ENCODE measurements at places on chromosomes 1 and 21.
A peak's percentile ranks its signal among the peaks of the same experiment; 100 is the strongest.

GRCh38 chr1:970242-970972, 4.1 kb downstream of the PLEKHN1 start:
- no peak for DNase-seq

DNA sequence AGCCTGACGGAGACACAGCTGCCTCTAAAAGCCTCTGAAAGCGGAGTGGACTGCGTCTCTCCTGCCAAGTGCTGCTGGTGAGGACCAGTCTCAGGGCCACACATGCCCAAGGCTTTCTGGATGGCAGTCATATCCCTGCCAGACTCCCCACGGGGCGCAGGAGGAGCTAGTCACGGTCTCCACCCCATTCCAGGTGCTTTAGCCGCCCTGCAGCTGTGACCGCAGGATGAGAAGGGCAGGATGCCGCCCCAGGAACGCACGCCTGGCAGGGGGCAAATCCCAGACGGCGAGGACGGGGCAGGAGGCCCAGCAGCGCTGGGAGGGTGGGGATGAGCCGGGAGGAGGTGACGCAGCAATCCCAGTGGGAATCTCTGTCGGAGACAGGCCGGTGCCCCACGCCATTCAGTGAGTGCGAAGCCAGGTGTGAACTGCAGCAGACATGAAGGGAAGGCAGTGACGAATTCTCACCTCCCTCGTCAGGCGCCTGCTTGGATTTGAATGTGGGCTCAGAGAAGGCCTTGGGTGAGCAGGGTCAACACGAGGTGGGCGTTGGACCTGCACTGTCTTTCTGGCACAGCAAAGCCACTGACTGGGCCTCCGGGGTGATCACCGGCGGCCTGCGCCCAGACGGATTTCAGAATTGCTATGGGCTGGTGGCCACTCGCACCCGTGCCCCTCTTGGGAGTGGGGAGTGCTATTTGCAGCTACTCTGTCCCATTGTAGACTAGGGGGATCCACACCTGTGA, 38.5 kb upstream of the SLC19A1 start:
- peak; percentile 8 for DNase-seq

- no peak for DNase-seq
Observed at GRCh38 chr1:69728206-69728605, 160.5 kb downstream of the LRRC7 start.

- DNase-seq = no peak
Observed at GRCh38 chr1:39485046-39485803, 6.2 kb upstream of the BMP8A start.

DNA sequence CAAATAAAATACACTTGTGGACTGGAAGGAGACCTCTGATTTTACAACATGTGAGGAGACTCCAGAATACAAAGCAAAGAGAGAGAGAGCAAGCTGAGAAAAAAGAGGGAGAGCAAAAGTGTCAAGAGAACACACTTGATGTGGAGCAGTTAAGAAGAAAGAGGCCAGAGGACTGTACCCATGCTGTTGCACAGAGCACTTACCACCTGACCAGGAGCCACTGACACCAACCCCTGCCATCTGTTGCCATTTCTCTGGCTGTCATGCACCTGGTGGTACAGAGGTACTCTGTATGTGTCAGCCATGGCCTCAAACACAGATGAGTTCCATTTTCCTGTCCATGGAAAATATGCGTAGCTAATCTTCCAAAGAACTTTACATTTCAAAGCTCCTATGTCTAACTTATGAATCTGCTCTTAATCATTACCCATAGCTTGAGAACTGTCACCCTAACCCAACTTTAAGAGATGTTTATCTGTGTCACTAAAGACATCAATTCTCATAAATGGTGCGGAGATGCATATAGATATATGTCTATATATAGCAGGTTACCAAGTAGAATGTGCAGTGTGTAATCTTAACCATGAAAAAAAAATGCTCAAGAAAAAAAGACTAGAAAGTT, 32.8 kb upstream of the ABCD3 start:
- DNase-seq = no peak

DNA sequence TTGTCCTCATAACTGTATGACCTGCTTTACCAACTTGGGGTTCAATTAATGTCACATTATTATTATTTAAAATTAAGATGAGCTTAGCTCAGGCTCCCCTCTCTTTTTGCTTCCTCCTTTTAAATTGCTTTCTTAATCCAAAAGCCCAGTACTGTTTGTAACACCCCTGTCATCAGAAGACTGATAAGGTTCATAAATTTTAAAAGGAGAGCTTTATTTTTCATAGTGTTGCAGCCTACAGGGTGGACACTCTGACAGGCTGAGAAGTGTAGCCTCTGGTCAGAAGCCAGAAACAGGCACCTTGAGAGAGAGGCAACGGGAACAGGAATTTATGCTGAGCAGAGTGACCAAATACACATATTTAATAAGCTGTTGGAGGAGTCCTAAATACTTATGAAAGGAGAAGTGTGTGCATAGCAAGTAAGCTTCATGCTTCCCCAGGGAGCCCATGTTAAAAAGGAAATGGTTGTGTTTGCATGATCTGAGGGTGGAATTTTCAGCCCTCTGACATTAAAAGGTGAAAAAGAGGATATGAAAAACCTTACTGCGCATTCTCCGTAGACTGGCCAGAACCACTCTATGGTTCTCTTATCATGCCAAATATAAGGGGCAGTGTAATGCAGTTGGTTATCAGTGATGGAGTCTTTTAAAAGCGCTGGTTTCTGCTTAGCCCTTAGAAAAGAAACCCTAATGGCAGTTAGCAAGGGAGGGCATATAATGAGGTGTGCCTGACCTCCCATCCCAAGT, 30.5 kb upstream of the FGGY start:
- no peak for DNase-seq

DNA sequence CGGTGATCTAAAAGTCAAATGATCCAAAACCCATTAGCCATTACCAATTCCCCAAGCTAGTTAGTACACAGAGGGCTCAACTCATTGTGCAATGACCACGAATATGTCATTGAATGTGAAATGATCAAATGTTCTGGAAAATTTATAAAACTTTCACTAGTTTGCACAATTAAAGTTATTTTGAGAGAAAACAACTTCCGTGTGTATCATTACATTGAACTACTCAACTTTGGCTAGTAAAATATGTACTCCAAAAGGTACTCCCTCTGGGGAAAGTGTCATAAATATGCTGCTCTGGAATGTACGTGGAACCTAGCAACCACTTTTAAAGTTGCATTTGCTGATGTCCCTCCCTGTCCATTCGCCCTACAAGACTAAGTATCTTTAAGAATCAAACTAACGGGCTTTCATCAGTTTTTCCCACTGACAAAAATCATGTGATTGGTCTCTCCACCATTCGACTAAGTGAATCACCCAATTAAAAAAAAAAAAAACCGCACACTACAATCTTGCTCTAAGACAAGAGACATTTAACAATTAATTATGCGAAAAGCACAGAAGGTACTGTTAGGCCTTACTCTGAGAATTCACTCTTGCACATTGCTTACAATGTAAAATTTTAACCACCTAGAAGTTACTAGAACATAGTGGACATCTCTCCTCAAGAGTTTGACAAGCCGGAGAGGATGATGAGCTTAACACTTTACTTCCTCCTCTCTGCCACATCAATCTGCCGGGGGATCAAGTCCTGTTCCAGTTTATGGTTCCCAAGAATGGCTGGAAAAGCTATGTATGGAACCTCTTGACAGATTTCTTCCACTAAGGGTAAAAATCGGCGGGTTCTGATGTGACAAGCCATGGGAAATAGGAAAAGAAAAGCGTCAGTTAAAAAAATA, 1.2 kb downstream of the ACBD3 start:
- no peak for DNase-seq

DNA sequence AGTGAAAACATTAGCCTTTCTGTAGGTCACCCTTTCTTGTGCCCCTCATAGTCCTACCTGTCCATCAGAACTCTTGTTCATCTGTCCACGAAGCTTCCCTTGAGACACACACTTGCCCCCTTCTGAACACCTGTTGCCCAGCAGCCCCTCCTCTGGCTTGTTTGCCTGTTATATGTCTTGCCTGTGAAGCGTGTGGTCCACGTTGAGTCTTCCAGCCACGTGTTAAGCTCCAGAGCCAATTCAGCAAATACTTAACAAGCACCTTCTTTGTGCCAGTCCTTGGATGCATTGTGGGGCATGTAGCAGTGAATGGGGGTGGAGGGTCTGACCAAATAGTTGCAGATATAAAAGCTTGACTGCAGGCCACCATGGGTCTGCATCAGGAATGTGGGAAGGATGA, 66.6 kb downstream of the MAN1C1 start:
- no peak for DNase-seq

- DNase-seq = no peak
Observed at GRCh38 chr1:85621430-85621829, 40.9 kb downstream of the CCN1 start.

GRCh38 chr1:176998183-176998795, 166.2 kb downstream of the ASTN1 start:
- DNase-seq = no peak

GRCh38 chr21:26449161-26449560, 123.9 kb downstream of the CYYR1 start:
- DNase-seq = no peak

- DNase-seq = peak; percentile 18
Observed at GRCh38 chr1:87334351-87335174, 5.9 kb downstream of the LMO4 start.

GRCh38 chr1:110572751-110573150, 33.4 kb downstream of the KCNA2 start:
- no peak for DNase-seq

DNA sequence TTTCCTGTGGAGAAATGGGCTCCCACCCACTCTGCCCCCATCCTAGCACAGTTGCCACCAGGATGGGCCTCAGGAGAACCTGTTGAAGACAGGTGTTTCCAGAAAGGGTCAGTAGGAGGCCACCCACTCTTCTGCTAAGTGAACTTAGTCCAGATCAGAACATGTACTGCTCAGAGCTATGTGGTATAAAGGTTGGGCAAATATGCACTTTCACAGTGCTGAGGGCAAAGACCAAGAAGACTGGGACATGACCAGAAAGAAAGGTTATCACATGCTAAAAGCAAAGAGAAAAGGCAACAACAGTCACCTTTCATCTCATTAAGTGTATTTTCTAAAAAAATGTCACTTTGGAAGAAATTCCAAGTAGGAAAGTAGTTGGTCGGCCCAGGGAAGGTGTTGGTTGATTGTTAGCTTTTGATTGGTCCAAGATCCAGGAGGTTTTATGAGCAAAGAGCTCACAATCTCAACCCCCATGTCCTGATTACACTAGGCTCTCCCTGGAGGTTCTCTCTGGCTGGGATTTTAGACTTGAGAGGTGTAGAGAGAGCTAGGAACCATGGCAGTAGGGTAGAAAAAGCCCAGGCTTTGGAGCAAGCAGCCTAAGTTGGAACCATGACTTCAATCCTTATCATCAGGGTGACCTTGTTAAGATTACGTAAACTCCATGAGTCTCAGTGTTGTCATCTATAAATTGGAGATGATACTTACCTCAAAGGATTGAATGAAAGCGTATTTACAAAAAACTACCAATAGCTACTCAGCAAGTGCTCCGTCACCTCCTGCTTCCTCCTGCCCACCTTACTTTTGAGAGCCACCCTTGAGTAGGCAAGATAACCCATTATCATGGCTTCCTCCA, 102.6 kb downstream of the GLUL start:
- DNase-seq = no peak

GRCh38 chr1:14263225-14263624, 335.3 kb upstream of the KAZN start:
- DNase-seq = no peak

Measured in uterus (tissue), 4 donors.